ENCODE measurements at places on chromosomes 12 and 14.
A peak's percentile ranks its signal among the peaks of the same experiment; 100 is the strongest.

- DNase-seq = no peak
These were observed 689.6 kb upstream of the FOXG1 start for GRCh38 chr14:28077021-28077420.

GRCh38 chr12:122979001-122979907, 1.2 kb upstream of the ARL6IP4 start:
- DNase-seq = no peak

DNA sequence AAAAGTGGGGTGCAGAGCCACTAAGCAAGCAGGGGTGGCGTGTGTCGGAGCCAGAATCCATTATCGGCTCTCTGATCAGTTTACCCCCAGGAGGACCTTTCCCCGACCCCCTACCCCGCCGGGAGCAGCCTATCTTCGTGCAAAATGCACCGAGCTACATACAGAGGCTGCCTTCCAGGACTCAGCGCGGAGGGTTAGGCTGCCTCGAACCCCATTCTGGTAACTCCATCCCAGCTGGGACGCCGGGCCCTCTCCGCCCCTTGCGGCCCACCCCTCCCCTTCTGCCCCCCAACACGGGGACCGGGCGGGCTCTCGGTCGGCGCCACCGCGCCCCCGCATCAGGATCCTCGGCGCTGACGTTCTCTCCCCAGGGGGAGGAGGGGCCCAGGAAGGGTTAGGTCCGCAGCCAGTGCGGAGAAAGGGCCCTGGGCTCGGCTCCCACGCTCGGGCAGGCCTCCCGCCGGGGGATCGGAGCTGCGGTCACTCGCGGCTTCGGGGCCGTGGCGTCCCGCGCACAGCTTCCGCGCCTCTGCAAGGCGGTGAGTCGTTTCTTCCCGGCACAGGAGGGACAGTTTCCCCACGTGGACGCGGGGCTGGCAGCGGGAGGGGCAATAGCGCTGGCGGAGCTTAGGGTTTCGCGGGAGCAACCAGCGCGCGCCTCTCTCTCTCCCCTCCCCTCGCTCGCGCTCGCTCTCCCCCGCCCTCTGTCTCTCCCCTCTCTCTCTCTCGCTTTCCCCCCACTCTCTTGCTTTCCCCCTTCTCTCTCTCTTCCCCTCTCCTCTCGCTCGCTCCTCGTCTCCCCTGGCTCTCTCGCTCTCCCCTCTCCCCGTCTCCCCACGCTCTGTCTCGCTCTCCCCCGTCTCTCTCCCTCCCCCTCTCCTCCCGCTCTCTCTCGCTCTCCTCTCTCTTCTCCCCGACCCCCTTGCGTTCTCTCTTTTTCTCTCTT, 12.5 kb upstream of the MAP3K9 start:
- peak; percentile 56 for DNase-seq

DNA sequence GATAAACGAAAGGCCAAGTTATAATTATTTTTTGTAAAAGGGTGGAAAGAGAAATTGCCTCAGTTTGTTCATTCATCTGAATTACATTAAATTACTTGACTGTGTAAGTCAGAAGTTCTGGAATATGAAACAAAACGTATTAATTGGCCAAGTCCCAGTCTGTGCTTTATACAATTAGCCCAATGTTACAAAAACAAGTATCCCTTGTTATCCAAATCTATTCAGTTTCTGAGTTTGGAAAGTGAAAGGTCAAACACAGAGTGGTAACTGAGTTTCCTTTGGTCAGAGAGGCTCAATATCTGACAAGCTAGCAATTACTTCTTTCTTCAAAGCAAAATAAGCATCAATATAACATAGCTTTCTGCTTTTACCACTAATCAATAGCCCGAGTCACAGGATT, 62.6 kb downstream of the SPPL3 start:
- no peak for DNase-seq

DNA sequence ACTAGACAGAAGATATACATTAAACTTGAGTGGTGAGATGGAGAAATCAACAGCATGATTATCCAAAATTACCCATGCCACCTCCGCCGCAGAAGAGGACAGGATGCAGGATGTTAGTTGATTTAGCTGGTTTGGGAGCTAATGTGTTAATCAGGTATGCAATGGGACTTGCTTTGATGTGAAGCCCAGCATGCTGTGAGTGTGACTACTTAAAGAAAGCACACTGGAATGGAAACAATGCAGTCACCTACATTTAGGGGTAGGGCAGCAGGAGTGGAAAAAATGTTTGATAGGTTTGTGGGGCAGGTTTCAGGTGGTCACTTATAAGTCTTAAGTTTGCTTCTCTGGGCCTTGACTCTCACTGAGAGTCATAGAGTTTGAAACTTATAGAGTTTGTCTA, 170.0 kb upstream of the DAAM1 start:
- no peak for DNase-seq

- no peak for DNase-seq
These were observed 2.3 kb downstream of the EVL start for GRCh38 chr14:100067481-100067880.

- no peak for DNase-seq
These were observed 116.8 kb downstream of the SCARB1 start for GRCh38 chr12:124746649-124747425.

- no peak for DNase-seq
These were observed at the start of gene RTL1 for GRCh38 chr14:100903672-100904185. TSS of gene RTL1 (minus strand) at chr14:100903722. CDS start at chr14:100884788, 18,934 bp downstream.

GRCh38 chr14:26867171-26867757, 269.4 kb upstream of the NOVA1 start:
- DNase-seq = no peak

GRCh38 chr14:68596701-68597100, 196.2 kb downstream of the ZFP36L1 start:
- no peak for DNase-seq

GRCh38 chr12:4001841-4002240, 128.6 kb upstream of the PARP11 start:
- DNase-seq = no peak

GRCh38 chr12:57234571-57235016, 5.1 kb downstream of the SHMT2 start:
- no peak for DNase-seq

GRCh38 chr14:103624860-103625259, 4.2 kb upstream of the KLC1 start:
- DNase-seq = no peak

- DNase-seq = no peak
These were observed 797.1 kb downstream of the NRXN3 start for GRCh38 chr14:78967111-78967809.

DNA sequence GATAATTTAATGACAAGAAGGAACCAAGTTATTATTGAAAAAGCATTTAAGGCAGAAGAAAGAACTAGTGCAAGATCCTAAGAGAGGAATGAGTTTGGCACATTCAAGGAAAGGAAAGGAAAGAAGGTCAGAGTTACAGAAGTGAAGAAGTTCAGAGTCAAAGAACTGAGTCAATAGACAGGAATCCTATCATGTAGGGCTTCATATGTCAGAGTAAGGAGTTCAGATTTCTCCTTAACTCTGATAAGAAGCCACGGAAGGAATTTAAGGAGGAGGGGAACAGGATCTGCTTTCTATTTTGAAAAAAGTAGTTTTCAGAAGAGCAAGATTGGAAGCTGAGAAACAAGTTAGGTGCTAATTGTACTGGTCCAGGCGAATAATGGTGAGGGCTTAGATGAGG, 223.1 kb upstream of the FOXN3 start:
- no peak for DNase-seq

GRCh38 chr12:94150240-94151121, 2.1 kb downstream of the PLXNC1 start:
- DNase-seq = peak; percentile 41

DNA sequence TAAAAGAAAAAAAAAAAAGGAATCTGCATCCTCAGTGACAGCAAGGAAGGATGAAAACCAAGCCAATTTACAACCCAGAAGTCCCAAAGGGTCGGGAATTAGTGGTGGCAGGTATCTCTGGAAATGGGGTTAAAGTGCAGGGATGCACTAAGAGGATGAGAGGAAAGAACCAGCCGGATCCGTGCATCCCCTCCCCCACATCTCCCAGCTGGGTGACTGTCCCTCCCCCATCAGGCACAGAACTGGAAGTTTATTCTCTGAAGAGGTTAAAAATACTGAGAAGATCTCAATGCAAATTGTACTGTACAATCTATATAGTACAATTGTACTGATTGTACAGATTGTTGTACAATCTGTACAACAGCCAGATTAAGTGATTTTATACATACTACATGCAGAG, 15.4 kb downstream of the CLMN start:
- DNase-seq = peak; percentile 50

DNA sequence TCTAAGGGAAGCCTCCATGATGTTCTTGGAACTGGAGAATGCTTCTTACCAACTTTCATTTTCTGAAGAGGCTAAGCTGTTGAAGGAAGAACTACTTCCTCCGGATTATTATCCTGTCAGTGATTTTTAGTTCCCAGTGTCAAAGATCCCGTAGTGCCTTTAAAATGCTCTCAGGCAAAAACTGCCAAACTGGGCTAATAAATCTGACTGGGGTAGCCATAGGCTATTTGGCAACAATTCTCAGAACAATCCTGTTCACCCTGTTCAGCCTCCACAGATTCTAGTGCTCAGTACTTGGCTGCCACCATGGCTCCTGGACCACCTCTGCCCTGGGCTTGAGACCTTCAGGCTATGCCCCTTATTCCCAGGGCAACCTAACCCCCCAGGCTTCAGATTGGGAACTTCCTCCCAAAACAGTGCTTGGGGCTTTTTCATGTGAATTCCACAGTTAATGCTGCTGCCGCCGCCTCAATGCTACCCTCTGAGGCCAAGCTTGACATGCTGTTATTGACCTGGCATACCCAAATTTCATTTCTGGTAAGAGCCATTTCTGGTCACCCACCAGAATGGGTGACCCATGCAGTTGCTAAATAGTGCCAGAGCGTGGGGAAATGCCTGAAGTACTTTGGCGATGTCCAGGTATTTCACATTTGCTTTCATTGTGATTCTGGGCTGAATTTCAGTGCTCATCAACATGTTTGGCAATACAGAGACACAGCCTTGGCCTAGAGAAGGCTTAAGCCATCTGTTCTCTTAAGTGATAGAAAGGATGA, 110.0 kb upstream of the ARHGAP5 start:
- DNase-seq = no peak

GRCh38 chr12:7017870-7018349, 366 bp downstream of the LPCAT3 start:
- peak; percentile 81 for DNase-seq

DNA sequence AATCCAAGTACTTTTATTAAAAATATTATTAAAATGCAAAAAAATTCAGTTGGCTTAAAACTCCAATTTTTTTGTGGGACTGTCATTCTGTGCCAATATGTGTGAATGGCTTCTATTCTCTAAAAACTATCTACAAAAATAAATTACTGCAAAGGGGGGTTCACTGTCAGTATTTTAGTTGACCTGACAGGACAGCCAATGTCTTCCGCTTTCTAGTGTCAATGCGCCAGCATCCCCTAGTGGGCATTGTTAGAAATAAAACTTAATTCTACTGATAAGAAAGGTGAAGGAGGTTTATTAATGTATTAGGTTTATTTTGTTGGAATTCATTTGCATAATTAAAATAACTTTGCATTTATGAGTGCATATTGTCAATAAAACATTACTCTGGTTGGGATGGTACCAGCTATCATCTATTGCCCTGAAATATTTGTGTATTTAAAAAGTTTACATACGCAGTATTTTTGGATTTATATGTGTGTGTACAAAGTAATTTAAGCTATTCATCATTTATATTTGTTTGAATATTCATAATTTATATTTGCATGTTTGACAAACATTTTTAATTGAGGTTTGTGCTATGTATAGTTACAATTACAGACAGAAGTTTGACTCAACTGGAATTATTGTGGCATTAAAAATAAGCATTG, 527.2 kb downstream of the FLRT2 start:
- peak; percentile 58 for DNase-seq

- peak; percentile 99 for DNase-seq
These were observed at the start of gene FICD for GRCh38 chr12:108514973-108515814. TSS of gene FICD (plus strand) at chr12:108515277. CDS start at chr12:108516973, 1,696 bp downstream.

DNA sequence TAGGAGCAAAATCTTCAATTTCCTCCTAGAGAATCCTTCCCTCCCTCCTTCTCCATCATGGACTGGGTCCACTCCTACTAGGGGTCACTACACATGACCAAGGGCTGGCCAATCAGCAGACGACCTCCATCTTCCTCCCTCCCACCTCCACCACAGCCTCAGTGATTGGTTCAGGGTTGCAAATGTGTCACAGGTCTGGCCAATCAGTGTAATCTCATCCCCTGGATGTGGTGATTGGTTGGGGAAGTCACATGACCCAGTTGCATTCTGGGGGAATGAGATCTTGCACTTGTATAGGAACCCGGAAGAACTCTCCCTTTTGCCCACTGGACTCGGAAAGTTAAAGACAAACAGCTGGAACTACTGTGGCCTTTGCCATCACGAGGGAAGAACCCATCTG, 169.2 kb downstream of the PIWIL1 start:
- DNase-seq = no peak

GRCh38 chr14:21436567-21437062, 19.3 kb downstream of the CHD8 start:
- DNase-seq = no peak

- no peak for DNase-seq
These were observed 132.3 kb downstream of the KSR2 start for GRCh38 chr12:117836476-117836875.

All from glutamatergic neuron (in vitro differentiated cells).